ENCODE measurements at places on chromosomes 1 and 21. TPM values are rescaled to one million over a fixed set of nuclear protein-coding genes. Genes with fewer than 3 reads are reported as not detected.

The AADACL3 gene
- 0.22 TPM for total RNA-seq

The FCRL1 gene
- not detected for total RNA-seq

The VHLL gene
- not detected for total RNA-seq

The LENEP gene
- 0.21 TPM for total RNA-seq

DNA sequence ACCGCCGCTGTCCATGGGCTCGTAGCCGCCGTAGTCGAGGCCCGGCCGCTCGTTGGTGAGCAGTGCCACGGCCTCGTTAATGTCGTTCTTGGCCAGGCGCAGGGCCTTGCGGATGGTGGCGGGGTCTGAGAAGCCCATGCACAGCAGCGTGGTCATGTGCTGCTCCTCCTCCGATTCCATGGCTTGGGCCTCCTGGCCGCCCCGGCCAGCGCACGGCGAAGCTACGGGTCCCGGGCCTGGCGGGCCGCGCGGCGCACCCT lies 300 bp downstream of the USP24 start:
- peak; percentile 85 for DNase-seq

DNA sequence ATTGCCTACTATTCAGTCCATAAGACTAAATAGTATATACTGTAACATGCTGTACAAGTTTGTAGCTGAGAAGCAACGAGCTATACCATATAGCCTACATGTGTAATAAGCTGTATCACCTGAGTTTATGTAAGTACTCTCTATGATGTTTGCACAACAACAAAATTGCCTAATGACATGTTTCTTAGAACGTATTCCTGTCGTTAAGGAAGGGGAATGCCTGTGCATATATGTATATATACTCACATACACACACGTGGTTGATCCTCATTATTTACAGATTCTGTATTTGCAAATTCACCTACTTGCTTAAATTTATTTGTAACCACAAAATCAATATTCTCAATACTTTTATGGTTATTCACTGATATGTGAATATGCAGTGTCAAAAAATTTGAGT lies 215.6 kb downstream of the GPR52 start:
- no peak for DNase-seq

GRCh38 chr1:115127539-115127938 lies 38.2 kb upstream of the TSPAN2 start:
- DNase-seq: no peak

DNA sequence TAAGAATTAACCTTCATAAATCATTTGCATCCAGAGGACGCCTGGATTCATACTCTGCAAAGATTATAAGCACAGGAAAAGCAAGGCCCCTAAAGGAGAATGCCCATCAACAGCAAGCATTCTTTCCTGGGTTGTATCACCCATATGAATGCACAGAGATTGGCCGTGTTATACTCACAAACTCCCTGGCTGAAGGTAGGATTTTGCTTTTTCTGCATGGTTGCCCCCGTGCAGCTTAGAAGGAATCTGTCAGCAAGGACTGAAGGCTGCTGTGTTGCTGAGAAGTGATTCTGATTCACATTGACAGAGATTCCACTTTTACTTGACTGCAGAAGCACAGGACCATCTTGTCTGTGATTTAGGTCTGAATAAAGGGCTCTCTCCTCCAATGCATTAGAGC lies 283.0 kb downstream of the LRRIQ3 start:
- DNase-seq: no peak

DNA sequence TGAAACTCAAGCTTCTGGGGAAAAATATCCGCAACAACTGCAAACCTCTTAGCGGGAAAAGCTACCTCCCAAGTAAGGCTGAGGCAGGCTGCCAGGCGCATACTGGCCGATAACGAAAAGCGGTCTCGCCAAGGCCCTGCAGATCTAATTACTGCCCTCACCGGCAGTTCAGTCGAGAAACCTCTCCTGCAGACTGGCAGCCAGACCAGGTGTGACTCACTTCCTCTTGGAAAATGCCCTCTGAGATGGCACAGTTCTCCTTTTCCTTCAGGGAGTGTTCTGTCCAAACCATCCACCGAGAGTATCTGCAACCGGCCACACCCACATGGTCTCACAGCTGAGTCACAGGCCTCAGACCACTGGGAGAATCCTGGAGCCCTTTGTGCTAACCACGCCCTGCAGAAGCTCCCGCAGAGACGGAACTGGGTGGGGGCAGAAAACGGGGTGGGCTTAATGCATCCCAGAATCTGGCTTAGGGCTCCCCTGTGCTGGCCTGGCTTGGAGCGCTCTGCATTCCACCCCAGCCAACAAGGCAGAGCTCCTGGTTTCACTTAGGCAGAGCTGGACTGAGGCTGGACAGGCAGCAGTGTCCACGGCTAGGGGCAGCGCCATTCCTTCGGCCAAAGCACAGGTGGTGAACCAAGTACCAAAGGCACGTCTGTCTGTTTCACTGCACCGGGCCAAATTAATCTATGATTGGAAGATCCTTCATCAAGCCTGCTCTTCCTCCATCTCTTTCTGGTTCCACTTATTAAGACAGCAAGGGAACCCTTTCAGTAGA lies 1.2 kb downstream of the S100A10 start:
- peak; percentile 65 for DNase-seq

- DNase-seq: peak; percentile 85
These were observed 156.5 kb upstream of the KLHDC7A start for GRCh38 chr1:18324246-18324645.

DNA sequence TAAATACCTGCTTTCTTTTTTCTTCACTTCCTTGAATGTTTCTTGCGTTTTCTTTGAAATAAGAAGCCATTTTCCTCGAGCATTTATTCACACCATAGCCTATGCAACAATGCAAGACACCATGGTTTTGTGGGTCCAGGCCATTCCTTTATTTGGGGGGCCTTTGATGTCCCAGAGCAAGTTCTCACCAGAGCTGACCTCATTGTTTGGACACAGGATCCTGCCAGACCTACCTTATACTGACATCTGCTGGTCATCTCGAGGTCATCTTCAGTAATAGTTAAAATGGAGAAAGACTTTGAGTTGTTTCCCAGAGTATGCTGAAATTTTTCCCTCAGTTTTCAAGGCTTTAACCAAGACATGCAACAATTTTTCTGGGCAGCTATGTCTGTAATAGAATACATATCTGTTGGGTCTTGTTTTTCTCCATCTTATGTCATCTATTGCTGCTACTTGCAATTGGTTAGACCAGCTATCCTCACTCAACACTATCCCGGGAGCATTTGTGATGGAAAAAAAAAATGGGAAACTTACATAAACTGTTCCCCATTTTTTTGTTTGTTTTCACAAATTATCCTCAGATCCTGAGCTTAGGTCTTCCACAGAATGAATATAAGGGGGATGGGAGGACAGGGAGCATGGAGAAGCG lies 34.0 kb upstream of the BACE2 start:
- DNase-seq: peak; percentile 79

Measured in H7 (cell line).